Foreskin keratinocyte (primary cell): ENCODE measurements at places on chromosomes 1 and 21. TPM values are rescaled to one million over a fixed set of nuclear protein-coding genes. Genes with fewer than 3 reads are reported as not detected.

Gene RHD
- total RNA-seq: not detected in 2 replicates

Gene AMY1A
- total RNA-seq: not detected in 2 replicates

Gene CR1
- not detected in 2 replicates for total RNA-seq

Gene SLAMF1
- total RNA-seq: not detected in 2 replicates

Gene CIART
- 4.8 and 6.2 TPM in 2 replicates for total RNA-seq

Gene FAM167B
- 0.14 and 0.18 TPM in 2 replicates for total RNA-seq

Gene LRRC53
- not detected in 2 replicates for total RNA-seq

Gene PM20D1
- total RNA-seq: not detected in 2 replicates

Gene TMPRSS15
- total RNA-seq: not detected in 2 replicates

Gene ADAM30
- total RNA-seq: not detected in 2 replicates

Gene KRTAP19-3
- not detected in 2 replicates for total RNA-seq

Gene RAVER2
- 8.4 and 10.5 TPM in 2 replicates for total RNA-seq

Gene VAV3
- 9.7 and 10.3 TPM in 2 replicates for total RNA-seq

Gene YBX1
- total RNA-seq: 1,023 and 1,172 TPM in 2 replicates

Gene CFHR4
- not detected in 2 replicates for total RNA-seq

Gene RTCA
- total RNA-seq: 36.3 and 40.7 TPM in 2 replicates

Gene KLHDC9
- total RNA-seq: 1.3 and 2.0 TPM in 2 replicates

Gene IKBKE
- total RNA-seq: 14.2 and 15.1 TPM in 2 replicates

Gene CHI3L2
- 0.28 and 0.48 TPM in 2 replicates for total RNA-seq

Gene OR2T29
- total RNA-seq: not detected in 2 replicates

Gene SLC35A3
- 20.5 and 20.7 TPM in 2 replicates for total RNA-seq

Gene EPHX1
- 3.1 and 3.8 TPM in 2 replicates for total RNA-seq

Gene RNF186
- not detected in 2 replicates for total RNA-seq

Gene SPATC1L
- total RNA-seq: 7.8 and 8.9 TPM in 2 replicates

Gene LAPTM5
- not detected in 2 replicates for total RNA-seq

Gene C4BPA
- not detected in 2 replicates for total RNA-seq

Gene BRDT
- total RNA-seq: not detected in 2 replicates

Gene MAP10
- total RNA-seq: 0.99 and 1.0 TPM in 2 replicates

Gene JMJD4
- 24.2 and 26.2 TPM in 2 replicates for total RNA-seq

Gene MTF2
- total RNA-seq: 17.5 and 18.9 TPM in 2 replicates

Gene RIPPLY3
- 0.78 and 0.88 TPM in 2 replicates for total RNA-seq

Gene PDPN
- 65.2 and 72.6 TPM in 2 replicates for total RNA-seq

Gene SELP
- total RNA-seq: not detected in 2 replicates

Gene C8A
- not detected in 2 replicates for total RNA-seq

Gene SH2D1B
- not detected in 2 replicates for total RNA-seq

Gene SRGAP2C
- total RNA-seq: 12.1 and 17.6 TPM in 2 replicates

Gene FOXD2
- 0.14 and 0.20 TPM in 2 replicates for total RNA-seq

Gene PEAR1
- 6.6 and 7.3 TPM in 2 replicates for total RNA-seq

Gene CHI3L1
- total RNA-seq: not detected in 2 replicates

Gene HEYL
- 0.03 TPM in 1 of 2 replicates, not detected in the other for total RNA-seq

Gene TAF13
- total RNA-seq: 59.0 and 65.6 TPM in 2 replicates

Gene C1orf94
- total RNA-seq: not detected in 2 replicates

Gene TMEM269
- not detected in 2 replicates for total RNA-seq

Gene FUBP1
- 140 and 146 TPM in 2 replicates for total RNA-seq

Gene RCSD1
- 0.04 TPM in 1 of 2 replicates, not detected in the other for total RNA-seq

Gene SPRR4
- total RNA-seq: 0.18 TPM in 1 of 2 replicates, not detected in the other

Gene ADGRL4
- total RNA-seq: not detected in 2 replicates

Gene HSF2BP
- 2.1 and 4.1 TPM in 2 replicates for total RNA-seq
